ENCODE measurements at places on chromosomes 3 and 15.

DNA sequence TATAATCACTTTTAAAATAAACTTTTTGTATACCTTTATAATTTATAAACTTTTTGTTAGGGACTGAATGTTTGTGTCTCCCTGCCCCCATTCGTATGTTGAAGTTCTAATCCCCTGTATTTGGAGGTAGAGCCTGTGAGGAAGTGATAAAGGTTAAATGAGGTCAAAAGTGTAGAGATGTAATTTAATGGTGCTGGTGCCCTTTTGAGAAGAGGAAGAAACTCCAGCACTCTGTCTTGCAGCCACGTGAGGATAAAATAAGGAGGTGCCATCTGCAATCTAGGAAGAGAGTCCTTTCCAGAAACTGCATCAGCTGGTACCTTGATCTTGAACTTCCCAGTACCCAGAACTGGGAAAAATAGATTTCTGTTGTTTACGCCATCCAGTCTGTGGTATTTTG is 106.1 kb upstream of the RGMA start:
- DNase-seq, result no peak

DNA sequence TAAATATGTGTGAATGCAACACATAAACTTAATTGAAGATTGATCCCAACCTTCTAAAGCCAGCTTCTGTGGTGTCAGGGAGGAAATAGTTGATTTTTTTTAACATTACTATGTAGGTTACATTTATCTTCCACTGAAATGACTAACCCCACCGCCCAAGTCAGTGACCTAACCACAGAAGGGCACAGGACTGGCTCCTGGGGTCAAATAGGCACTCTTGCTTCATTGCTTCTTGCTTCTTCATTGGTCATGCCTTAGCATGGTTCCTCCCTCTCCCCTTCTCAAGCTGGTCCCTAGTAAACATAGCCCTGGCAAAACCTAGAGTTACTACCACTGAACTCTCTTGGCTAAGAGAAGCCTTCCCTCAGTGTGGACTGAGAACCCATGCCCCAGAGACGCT is 12.3 kb downstream of the EIF1B start:
- DNase-seq, result no peak

DNA sequence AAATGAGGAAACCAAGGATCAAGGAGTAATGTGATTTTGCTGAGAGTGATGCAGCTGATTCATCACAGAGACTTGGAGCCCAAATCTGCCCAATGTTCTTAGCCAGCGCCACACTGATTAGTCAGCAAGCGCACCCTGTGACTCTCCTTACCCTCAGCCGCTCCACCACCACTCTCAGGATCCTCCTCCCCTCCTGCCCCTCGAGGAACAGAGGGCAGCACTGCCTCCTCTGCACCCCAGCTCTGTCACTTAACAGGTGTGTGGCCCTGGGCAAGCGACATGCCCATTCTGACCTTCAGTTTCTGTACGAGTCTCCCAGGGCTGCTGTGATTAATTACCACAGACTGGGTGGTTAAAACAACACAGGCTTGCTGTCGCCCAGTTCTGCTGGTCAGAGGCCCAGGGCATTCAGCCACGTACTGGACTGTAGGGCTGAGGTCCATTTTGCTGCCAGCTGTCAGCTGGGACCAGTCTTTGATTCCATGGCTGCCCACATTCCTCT is 36.1 kb upstream of the HRH1 start:
- no peak for DNase-seq

GRCh38 chr15:65914981-65915925 is 46.0 kb downstream of the RAB11A start:
- no peak for DNase-seq

GRCh38 chr3:183815563-183815940 is 9.8 kb downstream of the MAP6D1 start:
- DNase-seq, result no peak

GRCh38 chr15:80176443-80176842 is 23.6 kb downstream of the FAH start:
- no peak for DNase-seq
